NCI-H774 (cell line): ENCODE measurements at places on chromosomes 6 and 20.

DNA sequence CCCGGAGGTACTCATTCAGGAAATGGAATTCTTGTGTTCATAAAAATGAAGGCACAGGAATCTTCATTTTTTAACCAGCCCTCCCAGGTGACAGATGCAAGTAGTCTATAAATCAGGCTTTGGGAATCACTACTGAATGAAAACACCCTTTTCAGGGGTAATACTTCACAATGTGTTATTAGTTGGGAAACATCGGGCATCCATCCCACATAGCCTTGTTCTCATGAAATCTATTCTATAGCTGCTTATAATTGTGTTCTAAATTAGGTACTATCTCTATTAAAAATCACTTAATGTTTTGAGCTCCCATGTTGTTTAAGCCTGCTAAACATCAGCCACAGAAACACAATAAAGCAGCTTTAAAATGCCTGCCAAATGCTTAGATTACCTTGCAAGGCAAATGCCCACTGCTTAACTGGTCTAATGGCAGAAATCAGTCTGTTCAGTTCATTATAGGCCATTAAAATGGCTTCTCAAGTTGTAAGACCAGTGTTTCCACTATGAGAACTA, 94.9 kb downstream of the L3MBTL3 start:
- DNase-seq, result no peak

GRCh38 chr6:26141378-26141904, 54.2 kb downstream of the HFE start:
- no peak for DNase-seq

DNA sequence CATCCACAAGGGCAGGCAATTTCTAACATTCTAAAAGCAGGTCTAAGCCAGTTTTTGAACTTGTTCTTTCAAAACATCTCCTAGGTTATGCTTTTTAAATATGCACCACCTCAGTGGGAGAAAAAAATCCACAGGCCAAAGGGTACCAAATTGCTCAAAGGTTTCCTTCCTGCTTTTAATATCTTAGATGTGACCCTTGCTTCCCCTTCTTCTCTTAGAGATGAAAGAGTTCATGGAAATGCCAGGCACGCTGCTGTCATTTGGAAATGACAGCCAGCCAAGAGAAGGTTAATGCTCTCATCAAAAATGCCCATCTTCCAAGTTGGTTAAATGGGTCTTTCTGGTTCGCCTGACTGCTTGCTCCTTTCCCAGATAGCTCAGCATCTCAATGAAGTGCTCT, 497.1 kb downstream of the CD83 start:
- no peak for DNase-seq

DNA sequence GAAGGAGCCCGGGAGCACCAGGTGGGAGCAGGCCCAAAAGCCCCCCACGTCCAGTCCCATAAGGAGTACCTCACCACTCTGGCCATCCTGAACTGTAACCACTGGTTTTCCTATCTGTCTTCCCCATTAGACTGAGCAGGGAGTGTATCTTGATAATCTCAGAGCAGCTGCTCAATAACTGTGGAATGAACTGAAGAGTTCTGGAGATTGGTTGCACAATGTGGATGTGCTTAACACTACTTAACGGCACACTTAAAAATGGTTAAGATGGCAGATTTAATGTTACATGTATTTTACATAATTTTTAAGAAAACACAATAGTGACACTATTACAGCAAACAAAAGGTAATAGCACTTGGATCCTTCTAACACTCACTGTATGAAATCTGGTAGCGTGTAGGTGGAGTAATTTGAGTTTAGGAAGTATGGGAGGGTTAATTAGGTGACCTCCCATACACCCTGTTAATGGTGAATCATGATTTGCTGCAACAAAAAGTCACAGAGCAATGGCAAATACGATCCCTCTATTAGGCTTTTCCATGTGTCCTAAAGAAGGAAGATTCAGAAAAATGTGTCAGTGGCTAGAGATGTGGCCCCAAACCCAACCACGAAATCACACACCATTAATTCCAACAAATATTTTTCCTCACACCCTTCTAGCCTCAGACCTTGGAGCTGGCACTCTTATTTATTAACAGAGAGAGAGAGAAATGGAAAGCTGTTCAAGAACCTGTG, 18.4 kb downstream of the TRAM2 start:
- no peak for DNase-seq

- no peak for DNase-seq
Measured at GRCh38 chr6:24990944-24991809, 55.4 kb upstream of the RIPOR2 start.

GRCh38 chr20:41379551-41379950, 12.9 kb upstream of the EMILIN3 start:
- no peak for DNase-seq

GRCh38 chr6:44034391-44034861, 92.8 kb downstream of the MRPL14 start:
- DNase-seq, result no peak

GRCh38 chr20:15336011-15336410, 998.6 kb upstream of the FLRT3 start:
- no peak for DNase-seq

GRCh38 chr6:62357835-62358234, 71.8 kb upstream of the KHDRBS2 start:
- DNase-seq, result no peak

- DNase-seq, result no peak
Measured at GRCh38 chr20:23497536-23497935, 6.6 kb downstream of the CST8 start.

GRCh38 chr6:64258752-64259151, 623.1 kb downstream of the PHF3 start:
- DNase-seq, result no peak

DNA sequence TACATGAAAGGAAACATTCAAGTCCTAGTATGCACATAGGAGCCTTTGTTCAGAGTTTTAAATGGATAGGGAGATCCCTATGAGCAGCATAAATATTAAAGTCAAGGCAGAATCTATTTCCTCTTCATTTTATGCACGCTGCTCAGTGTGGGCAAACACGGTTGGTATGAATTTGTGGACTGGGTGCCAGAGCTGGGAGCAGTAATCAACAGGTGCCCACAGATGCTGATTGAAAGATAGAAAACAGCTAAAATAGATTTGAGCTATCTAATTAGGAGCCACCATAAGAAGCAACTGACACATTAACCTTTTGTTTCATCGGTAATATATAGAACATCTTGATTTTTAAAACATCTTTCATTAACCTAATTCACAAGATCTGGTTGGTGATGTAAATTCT, 175.5 kb downstream of the EYS start:
- no peak for DNase-seq

- DNase-seq, result no peak
Measured at GRCh38 chr6:162187168-162187935, 540.2 kb downstream of the PRKN start.
